Cortex of kidney (tissue), 1 donor: ENCODE measurements at places on chromosomes 12 and 14.

DNA sequence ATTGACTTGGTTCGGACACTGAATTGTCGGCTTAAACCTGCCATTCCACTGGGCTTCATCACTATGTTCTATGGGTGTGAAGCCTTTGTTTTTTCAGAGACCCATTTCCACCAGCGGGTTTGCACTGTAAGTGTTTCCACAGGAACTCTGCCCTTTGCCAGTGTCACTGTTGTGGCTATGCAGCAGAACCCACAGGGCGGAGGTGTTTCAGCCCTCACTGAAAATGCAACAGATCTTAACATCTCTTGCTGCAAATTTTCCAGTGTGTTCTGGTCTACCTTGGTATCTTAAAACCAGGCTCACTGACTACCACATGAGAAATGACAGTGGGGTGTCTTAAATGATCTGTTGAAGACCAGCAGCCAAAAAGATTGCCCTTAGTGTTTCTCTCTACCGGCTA lies 21.1 kb downstream of the PRKCH start:
- no peak for DNase-seq

- DNase-seq = no peak
Observed at GRCh38 chr14:36718216-36718615, 56.6 kb downstream of the PAX9 start.

GRCh38 chr12:92110083-92110640 lies 35.5 kb downstream of the BTG1 start:
- DNase-seq = no peak

GRCh38 chr14:36626151-36626550 lies 35.5 kb upstream of the PAX9 start:
- no peak for DNase-seq

DNA sequence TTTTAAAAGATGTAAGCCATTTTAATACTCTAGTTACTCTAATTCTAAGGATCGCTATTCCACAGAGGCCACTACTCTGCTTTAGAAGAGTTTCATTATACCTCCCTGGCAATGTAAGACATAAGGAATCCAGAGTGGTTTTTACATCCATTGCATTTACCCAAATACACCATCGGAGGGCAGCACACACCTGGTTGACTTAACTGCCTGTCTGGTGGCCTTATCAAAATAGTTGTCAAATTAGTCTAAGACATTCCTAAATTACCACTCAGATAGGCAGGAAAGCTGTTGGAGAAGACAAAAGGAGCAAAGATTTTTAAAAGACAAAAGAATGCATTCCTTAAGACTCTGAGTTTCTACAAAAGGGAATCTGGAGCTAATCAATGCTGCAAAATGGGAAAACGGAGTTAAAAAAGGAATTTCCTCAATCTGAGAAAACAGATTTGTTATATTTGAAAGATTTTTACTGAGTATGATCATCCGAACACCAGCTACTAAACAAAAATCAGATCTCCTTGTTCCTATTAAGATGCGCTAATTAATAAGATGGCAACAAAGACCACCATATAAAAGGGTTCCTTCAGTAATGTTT lies 33.8 kb upstream of the FGD4 start:
- DNase-seq = no peak

DNA sequence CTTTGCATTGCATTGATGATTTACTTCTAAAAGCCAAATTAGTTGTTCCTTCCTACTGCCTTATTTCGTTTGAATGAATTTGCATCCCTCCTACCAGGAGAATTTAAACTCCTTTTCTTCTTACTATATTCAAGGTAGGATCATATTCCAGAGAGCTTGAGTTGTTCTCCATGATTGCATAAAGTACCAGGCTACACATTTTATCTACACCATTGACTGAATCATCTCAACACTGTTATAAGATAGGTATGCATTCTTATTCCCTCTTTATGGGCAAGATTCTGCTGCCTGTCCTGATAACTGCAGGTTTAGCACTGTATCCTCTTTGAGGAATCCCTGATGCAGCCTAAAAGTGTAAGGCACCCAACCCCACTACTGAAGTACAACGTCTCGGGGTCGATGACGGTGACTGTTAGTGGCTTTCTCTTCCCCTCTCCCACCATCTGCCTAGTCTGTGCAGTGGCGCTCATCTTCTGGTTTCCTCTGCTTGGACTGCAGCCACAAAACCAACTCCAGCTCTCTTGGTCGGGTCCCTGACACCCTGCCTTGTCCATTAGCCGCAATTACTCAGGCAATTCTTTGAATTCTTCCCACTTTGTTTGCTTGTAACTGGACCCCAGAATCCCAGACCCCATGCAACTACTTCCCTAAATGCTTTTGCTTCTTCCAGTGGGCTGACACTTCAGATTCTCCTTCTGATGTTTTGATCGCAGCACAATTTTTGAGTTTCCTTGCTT lies 44.4 kb upstream of the STXBP6 start:
- DNase-seq = no peak

- no peak for DNase-seq
Observed at GRCh38 chr12:123801573-123802178, 39.6 kb downstream of the DNAH10 start.

DNA sequence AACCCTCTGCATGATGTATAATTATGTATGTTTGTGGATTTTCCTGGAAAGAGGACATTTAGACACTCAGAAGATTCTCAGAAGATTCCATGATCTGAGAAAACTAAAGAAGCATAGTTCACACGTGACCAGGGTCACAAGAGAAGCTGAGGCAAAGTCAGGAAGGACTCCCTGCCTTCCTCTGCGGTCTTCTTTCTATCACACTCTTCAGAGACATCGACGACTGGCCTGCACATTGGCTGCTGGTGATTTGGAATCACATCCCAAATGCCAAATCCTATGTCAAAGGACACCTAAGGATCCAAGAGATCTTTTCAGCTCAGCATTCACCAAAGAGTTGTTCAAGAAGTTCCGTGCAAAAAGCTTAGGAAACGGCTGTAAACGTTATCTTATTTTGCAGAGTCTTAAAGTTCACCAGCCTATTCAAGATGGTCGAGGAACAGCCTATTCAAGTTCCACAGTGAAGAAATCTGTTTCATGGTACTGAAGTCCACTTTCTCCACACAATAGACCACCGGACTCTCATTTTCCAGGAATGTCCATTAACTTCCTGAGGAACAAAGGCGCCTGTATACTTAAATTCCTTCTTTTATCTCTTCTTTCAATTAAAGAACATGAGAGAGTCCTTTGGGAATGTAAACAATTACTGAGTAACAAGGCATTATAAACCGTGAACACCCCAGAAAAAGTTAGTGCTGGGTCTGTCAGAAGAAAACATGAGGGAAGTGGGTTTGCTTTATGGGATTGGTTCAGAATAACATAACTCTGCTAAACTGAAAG lies 42.1 kb downstream of the IGF1 start:
- DNase-seq = no peak

- no peak for DNase-seq
Observed at GRCh38 chr12:62860020-62860419, 74.9 kb downstream of the PPM1H start.

DNA sequence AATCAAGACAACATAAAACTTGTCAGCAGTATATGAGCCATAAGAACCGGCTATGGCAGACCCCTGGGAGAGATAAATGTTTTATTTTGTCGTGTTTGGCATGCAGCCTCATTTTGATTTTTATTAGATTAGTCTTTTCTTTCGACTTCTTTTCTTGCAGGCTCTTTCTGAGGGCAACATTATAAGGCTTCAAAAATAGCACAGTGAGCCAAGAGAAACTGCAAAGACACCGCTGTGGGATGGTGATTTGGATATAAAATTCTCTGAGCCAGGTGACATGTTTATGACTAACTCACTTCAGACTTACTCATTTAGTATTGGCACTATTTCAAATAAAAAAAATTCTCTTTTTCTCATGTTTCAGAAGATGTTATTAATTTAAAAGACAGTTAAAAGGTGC lies 96.8 kb upstream of the PKP2 start:
- no peak for DNase-seq

GRCh38 chr12:47910486-47910885 lies 5.7 kb upstream of the VDR start:
- DNase-seq = no peak

GRCh38 chr14:37018571-37019240 lies 153.7 kb downstream of the SLC25A21 start:
- DNase-seq = no peak

DNA sequence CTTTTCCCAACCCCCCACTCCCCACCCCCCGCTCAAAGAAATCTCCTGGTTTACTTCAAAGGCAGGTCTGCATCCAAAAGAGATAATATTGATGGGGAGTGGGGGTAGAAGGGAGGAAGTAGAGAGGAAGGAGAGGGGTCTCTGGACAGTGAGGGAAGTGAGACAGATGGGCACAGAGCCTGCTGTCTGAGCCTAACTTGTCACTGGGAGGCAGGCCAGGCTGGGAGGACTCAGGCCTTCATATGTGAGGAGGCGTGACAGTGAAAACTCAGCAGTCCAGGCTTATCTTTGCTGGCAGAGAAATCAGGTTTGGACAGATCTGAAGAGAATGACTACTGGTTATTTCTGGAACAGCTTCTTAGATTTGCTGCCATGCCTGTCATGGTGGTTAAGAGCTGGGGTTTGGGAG lies 192.3 kb downstream of the NUAK1 start:
- no peak for DNase-seq

DNA sequence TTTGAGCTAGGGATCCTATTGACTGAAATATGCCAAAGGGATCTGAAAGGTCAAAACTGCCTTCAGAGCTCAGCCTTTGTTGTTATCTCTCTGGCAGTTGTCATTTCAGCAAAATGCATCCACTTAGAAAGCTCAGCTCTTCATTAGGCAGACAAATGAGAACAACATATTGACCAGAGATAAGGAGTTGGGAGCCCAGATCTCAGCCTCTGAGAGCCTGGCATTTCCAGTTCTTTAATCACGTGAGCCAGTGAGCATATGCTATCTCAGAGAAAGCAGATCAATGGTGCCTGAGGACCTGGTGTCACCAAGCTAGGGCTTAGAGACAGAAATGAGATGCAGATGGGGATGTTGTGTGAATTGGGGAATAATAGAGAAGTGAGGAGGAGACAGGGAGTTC lies 101.1 kb downstream of the DAD1 start:
- DNase-seq = no peak

GRCh38 chr12:26231470-26231869 lies 36.1 kb downstream of the SSPN start:
- no peak for DNase-seq

DNA sequence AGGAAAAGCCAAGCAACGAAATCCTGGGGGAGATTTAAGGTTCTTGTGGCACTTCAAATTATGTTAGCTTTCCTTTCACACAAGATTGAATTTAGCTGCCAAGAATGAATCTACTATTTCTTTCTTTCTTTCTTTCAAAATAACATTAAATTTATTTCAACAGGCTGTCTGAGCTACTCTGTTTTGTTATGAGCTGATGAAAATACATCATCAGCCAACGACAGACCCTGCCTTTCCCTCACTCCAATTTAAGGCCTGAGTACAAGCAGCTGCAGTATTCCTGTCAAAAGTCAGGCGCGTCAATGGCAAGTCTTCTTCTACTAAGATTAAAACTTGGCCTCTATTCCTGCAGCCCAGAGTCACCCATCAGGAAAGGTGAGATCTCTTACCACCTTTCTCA lies 347.7 kb upstream of the FLRT2 start:
- DNase-seq = no peak

DNA sequence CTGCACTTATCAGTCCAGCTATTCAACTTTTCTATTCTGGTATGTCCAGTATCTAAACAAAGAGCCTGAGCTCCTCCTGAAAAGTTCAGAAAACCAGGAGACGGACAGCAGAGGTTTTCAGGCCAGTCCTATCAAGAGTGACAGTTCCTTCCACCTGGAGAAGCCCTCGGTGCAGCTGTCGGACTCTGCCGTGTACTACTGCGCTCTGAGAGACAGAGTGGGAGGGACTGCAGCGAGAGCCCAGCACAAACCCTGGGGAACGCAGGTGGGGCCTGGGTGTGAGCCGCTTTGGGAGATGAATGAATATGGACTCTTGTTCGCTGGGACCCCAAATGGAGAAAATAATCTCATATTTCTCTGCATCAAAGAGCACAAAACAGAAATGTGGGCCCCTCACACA lies 329.8 kb upstream of the OR4E1 start:
- DNase-seq = no peak

DNA sequence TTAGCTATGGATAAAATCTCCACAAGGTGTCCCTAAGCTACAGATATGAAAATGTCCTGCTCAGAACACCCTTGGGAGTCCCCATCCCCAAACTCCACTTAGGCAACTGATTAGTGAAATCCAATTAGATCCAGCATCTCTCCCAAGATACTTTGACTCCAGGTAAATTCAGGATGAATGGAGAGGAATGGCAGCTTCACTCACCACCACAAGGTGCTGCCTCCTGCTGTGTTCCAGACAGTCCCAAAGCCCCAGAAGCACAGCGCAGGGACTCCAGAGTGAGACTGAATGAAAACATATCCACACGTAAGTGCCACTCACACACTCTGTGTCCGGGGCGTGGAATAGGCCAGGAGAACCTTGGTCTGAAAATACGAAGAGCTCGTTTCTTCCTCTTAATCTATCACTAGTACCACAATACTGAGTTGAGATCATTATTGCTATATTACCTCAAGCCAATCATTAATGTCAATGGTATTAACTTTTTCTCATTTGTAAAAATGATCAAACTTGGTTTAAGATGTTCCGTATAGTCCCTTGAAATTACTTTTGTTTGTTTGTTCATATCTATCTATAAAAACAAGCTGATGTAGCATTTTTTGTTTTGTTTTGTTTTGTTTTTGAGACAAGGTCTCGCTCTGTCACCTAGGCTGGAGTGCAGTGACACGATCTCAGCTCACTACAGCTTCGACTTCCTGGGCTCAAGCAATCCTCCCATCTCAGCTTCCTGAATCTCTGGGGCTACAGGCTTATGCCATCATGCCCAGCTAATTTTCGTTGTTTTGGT lies 70.0 kb upstream of the BICD1 start:
- no peak for DNase-seq

GRCh38 chr12:111250251-111250881 lies 118.5 kb downstream of the PHETA1 start:
- DNase-seq = no peak

DNA sequence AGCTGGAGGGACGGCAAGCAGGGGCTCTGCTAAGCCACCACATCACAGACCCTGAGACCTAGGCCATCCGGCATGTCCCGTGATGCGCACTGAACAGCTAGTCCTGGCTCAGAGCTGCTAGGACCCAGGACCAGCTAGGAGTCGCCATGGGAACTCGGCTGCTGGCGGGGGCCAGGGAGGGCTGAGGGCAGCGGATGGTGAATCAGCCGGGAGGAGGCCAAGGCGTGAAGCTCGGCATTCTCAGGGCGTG lies 5.1 kb downstream of the AHNAK2 start:
- DNase-seq = no peak

GRCh38 chr12:17642340-17642650 lies 447.7 kb downstream of the RERGL start:
- DNase-seq = no peak

DNA sequence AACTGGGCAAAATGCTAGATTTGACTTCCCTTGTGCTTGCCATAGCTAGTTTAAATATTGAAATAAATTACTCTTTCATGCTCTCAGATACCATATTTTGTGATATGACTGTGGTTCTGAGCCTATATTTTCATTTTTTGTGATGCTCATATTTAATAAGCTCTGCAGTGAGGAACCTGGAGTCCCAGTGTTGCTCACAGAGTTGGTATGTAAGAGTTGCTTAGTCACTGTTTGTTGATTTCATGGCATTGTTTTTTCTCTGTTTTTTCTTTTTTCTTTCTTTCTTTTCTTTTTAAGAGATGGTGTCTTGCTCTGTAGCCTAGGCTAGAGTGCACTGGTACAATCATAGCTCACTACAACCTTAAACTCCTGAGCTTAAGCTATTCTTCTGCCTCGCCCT lies 750.5 kb upstream of the TMEM132C start:
- no peak for DNase-seq

- DNase-seq = no peak
Observed at GRCh38 chr12:13243516-13244070, 47.1 kb downstream of the EMP1 start.
